CD4-positive, alpha-beta T cell treated with Interleukin-6 for 4 hours (primary cell): ENCODE measurements at places on chromosomes 4 and X.
A peak's percentile ranks its signal among the peaks of the same experiment; 100 is the strongest.

DNA sequence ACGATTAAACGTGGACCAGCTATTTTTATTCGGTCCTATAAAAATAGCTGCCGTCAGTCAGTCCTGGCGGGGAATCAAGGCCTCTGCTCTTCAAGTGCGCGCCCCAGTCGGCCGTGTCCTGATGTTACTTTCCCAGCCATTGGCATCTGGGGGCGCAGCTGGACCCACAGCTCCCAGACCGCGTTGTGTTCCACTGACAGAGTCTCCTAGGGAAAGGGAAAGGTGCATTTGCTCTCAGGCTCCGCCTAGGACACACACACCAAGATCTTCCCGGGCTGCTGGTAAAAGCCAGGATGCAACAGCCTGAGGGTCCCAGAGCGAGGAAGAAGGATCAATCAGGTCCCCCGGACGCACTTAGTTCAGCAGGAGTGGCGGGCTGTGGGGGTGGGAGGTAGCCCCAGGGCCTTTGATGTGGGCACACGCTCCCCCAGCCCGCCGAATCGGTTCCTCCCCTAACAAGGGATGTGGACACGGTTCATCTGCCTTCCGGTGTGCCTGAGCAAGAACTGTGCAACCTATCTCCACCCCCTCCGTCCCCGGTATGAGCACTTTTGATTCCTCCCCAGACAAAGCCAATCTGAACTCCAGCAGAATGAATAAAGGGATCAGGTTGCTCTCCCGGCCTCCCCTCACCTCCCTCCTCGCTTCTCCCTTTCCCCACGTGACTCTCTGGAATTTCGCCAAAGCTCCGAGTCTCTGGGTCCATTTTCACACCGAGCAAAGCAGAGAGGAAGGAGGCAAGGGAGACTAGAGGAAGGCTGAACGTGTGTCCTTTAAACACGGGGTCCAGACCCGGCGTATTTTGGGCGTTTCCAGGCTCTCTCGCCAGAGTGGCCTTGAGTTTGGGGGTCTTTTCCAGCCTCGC, 626 bp upstream of the FRAS1 start:
- no peak for DNase-seq

GRCh38 chr4:187576751-187577150, 418.8 kb upstream of the ZFP42 start:
- DNase-seq: no peak

DNA sequence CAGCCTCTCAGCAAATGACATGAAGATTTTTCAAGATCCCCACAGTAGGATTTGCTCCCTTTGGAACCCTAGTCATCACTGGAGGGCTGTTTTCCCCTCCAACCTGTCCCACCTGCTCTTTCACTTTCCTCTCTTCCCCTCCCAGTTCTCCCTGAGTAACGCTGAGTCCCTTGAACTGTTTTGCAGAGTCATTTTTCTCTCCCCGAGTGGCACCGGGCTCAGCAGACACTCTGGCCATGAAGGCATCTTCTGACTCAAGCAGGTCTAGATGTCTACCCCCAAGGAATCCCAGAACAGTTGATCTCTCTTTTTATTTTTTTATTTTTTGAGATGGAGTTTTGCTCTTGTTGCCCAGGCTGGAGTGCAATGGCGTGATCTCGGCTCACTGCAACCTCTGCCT, 52.2 kb downstream of the HTRA3 start:
- no peak for DNase-seq

GRCh38 chr4:7306986-7307385, 114.6 kb downstream of the SORCS2 start:
- no peak for DNase-seq

- peak; percentile 9 for DNase-seq
Observed at GRCh38 chr4:158209825-158210807, at the start of gene TMEM144. Gene TMEM144, plus strand, starts transcription at chr4:158210486. Its CDS starts 2,182 bp downstream, at chr4:158212668.

DNA sequence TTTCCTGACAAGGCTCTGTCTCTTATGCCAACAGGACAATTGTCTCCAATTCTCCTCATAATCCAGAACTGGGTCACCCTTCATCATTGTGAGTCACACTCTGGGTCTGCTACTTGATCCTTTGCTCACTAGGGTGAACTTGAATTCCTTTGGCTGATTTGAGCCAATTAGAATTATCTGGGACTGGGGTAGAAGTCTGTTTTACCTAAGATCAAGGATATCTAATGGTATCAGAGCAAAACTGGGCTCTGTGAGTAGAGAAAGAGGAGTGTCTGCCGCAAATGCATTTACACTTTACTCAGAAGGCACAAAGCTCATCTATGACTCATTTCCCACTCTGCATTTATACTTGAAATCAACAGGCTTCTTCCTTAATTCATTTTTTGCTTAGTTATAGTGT, 72.6 kb downstream of the PITX2 start:
- no peak for DNase-seq

GRCh38 chr4:186191200-186192065, at the start of gene CYP4V2:
Gene CYP4V2, plus strand, starts transcription at chr4:186191567. Its CDS starts 257 bp downstream, at chr4:186191824.
- peak; percentile 91 for DNase-seq

DNA sequence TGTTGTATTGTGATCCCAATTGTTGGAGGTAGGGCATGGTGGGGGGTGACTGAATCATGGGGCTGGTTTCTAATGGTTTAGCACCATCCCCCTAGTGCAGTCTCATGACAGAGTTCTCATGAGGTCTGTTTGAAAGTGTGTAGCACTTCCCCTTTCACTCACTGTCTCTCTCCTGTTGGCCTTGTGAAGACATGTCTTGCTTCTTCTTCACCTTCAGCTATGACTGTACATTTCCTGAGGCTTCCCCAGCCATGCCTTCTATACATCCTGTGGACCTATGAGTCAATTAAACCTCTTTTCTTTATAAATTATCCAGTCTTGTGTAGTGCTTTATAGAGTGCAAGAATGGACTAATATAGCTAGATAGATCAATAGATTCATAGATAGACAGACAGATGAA, 230.0 kb downstream of the MAGEE1 start:
- no peak for DNase-seq

- no peak for DNase-seq
Observed at GRCh38 chr4:147492761-147493160, 11.9 kb downstream of the EDNRA start.

DNA sequence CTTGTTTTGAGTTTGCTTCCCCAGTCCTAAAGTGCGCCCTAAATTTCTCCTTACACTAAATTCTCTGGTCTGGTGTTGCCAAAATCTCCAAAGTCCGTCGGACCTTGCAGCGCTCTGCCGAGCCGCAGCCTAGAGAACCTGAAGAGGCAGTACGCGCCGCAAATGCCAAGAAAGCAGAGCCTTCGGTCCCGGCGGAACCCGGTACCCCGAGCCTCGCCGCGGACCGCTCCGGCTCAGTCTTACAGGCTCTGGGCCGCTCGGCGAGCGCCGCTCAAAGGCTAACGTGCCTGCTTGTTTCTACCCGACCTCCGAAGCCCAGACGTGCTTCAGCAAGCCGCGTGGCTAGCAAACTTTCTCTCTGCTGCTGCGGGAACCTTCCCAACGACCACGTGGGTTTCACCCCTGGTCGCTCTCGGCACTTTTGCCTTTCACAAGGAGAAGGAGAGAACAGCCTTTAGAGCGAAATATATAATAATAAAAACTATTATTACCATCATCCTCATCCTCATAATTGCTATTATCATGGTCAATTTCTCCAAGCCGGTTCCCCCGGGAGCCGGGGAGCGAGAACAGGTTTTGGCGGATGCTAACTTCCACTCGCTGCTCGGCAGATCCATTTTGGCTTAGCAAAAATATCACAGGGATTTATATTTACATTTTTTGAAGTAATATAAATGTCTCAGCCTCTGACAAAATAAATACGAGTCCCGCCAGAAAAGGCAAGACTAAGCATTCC, 2.2 kb upstream of the HTR2C start:
- no peak for DNase-seq

DNA sequence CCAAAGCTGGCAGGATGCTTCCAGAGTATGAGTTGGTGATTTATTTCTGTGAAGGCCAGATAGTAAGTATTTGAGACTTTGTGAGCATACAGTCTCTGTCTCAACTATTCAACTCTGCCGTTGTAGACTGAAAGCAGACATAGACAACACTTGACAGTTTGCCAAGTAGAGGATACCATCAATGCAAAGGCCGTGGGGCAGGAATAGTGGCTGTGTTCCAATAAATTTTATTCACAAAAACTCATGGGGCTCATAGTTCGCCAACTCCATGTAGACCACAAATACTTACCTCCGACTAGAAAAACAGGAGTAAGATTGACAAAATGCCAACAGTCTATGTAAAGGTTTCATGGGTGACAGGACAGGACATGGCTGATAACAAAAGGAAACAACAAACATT, 3.7 kb upstream of the PIR start:
- DNase-seq: no peak
